ENCODE measurements at places on chromosomes 2 and 18. TPM values are rescaled to one million over a fixed set of nuclear protein-coding genes. Genes with fewer than 3 reads are reported as not detected.

- DNase-seq, result no peak
Observed at GRCh38 chr2:2850218-2850755, 519.2 kb upstream of the MYT1L start.

- DNase-seq, result no peak
Observed at GRCh38 chr2:81007104-81007503, 702.6 kb upstream of the LRRTM1 start.

DNA sequence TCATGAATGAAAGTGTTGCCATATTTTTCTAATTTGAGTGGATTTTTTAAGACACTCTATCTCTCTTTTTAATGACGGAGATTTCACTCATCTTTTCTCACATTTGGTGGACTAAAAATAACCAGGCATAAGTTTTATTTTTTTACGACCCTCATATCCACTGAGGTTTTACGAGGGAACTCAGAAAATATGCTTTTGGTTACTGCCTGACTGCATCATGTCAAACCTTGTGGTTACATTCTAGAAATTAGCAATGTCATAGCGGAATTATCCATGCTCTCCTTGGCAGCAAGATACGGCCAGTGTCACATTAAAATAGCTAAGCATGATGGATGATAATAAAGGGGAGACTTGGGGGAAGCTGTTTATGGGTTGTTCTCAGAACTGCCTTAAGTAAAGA lies 428.6 kb upstream of the FSHR start:
- no peak for DNase-seq

DNA sequence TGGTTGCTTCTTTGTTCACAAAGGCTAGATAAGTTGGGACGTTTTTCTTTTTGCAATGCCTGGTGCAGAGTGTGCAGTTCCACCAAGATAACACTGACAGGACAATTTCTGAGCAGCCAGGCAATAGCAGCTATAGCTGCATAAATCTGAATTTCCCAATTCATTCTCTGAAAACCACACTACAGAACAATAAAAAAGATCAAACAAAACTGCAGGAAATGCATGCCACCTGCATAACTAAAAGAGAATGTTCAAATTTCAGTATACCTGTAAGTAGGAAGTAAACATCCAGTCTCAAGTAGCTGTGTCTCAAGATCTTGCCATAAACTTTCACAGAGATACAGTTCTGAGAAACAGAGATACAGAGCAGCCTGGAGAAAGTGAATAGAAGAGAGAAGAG lies 5.3 kb upstream of the KCTD18 start:
- DNase-seq, result no peak

Gene PSMD1
- polyA plus RNA-seq, result 31.7 TPM

Measured in liver (tissue), 10 donors.